ENCODE measurements at places on chromosomes 6 and 20.

DNA sequence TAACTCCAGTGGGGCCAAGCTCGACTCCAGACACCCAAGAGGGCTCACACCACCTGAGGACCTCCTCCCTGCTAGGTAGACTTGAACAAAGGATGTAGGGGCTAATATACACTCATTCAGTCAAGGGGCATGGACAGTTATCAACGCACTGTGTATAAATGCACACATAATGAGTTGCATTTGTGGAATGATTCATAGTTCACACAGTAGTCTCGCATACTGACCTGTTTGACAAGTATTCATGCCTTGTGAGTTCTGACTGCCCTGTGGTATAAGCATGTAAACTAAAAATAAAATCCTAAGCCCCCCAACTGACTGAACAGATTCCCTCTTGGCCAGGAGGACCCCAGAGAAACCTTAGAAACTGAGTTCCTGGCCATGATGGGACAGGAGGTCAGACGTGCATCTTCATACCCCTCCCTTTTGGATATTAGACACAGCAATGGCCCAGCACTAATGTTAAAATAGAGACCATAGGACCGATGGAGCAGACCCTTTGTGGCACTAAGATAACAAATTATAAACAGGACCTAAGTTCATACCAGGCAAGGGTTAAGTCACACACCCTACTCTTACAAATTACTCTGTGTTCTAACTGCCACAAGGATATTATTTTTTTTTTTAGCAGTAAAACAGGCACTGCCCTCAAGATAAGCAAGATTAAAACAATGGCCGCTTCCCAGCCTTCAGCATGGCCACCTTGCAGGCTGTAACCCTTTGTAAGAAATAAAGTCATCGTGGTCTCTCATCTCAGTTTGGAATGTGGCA is 124.4 kb downstream of the TTLL2 start:
- no peak for DNase-seq

GRCh38 chr6:126380072-126380583 is 40.2 kb downstream of the CENPW start:
- no peak for DNase-seq

- no peak for DNase-seq
Observed at GRCh38 chr20:20010639-20011500, 6.3 kb upstream of the NAA20 start.

DNA sequence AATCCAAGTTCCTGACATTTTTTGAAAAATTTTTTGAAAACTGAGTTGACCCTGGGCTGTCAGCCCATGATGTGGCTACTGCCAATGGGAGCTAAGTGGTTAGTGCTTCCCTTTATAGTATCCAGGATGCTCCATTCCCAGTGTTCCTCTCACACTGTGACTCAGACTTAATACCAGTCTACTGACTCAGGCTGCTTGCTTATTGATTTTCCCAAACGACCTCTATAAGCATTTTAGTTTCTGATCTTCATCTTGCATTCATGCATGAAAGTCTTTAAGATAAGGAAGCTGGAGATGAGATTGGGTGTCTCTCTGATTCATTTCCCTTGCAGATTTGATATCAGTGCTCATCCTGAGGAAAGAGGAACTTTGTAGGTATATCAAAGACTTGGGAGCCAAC is 560.0 kb downstream of the TBC1D32 start:
- no peak for DNase-seq

DNA sequence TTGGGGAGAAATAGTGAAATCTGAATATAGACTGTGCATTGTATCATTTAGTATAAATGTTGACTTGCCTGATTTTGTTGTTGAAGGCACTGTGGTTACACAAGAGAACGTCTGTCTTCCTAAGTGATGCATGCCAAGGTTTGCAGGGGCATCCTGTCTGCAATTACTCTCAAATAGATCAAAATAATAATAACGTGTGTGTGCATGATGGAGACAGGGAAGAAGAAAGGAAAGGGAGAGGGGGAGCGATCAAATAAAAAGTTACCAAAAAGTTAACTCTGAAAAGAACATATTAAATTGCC is 14.4 kb downstream of the PREX1 start:
- DNase-seq = no peak

DNA sequence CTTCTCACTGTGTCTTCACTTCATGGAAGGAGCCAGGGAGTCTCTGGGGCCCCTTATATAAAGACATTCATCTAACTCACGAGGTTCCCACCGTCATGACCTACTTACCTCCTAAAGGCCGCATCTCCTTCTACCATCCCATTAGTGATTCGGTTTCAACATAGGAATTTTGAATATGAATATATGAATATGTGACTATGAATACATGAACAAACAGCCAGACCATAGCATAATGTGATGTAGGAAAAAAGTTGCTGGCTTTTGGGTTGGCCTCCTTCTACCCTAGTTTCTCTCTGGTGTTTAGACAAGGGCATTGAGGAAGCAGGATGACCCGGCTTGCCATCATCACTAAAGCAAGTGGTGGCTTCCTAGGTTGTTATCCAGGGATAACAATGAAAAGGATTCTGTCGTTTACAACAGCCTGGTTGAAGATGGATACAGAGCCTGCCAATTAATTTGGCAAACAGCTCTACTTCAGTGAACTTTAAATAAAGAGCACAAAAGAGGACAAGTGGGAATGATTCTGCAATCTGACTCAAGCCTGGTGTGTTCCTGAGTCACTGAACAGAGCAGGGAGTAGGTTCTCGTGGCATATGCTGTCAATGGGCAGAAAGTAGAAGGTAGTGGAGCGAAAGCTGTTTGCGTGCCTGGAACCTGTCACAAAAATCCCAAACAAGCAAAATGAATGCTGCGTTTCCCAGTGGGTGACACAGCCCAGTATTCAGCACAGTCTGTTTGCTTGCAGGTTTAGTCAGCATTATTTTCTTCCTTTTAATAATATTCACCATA is 44.0 kb upstream of the DOK5 start:
- DNase-seq = no peak

GRCh38 chr6:113719064-113719463 is 138.1 kb upstream of the MARCKS start:
- DNase-seq = no peak

DNA sequence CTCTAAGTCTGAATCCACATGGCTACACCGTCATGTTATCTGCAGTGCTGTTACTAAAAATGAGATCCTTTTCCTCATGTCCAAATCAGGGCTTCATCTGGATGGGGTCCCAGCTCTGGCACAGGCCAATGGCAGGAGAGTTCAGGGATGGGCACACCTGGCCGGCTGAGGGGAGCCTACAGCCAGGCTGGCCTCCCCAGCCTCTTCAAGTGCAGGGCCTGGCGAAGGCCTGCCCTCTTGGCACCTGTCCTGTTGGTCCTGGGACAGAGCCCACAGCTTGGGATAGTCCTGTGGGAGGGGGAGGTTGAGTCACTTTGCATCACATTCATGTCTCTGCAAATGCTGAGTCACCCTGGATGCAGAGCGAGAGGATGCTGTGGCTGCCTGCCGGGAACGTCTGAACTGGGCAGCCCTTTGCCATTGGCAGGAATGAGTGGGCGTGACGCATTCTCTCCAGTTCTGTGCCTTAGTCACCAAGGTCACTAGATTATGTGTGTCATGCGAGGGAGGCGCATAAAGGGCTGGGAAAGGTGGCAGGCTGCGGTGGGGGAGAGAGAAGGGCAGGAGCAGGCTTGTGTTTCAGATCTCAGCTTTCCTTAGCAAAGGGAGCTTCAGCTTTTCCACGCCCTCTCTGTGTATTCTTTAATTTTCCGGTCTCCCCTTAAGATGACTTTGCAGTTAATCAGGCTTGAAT is 223.2 kb upstream of the ECI2 start:
- DNase-seq = peak; percentile 98

DNA sequence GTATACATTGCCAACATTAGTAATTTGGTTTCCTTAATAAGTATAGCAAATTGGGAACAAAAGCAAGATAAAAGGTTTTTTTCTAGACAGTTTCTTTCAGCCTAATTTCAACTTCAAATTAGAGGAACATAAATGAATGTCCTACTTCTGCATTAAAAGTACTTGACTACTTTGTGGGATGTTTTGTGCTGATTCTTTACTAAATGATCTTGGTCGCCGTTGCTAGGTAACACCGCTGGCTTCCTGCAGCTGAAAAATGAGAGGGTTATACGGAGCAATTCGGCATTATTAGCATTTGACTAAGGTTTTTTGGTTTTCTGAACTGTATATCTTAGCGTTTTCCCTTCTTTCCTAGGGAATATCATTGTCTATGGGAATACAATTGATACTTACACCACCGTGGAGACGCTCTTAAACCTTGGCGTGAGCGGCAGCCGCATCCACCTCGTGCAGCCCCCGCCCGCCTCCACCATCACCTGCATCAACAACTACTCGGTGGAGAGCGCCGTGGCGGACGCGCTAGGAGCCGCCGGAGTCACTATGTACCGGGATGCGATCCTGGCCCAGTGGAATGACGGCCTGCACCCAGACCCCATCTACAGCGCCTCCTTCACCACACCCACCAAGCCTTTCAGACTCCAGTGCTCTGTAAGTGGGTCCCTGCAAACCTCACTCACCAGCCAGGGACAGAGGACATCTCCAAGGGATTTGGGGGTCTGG is 90.9 kb upstream of the INSM1 start:
- no peak for DNase-seq

GRCh38 chr20:9032758-9033157 is 36.1 kb upstream of the PLCB4 start:
- no peak for DNase-seq

- no peak for DNase-seq
Observed at GRCh38 chr20:63014710-63015109, 7.9 kb upstream of the BHLHE23 start.

DNA sequence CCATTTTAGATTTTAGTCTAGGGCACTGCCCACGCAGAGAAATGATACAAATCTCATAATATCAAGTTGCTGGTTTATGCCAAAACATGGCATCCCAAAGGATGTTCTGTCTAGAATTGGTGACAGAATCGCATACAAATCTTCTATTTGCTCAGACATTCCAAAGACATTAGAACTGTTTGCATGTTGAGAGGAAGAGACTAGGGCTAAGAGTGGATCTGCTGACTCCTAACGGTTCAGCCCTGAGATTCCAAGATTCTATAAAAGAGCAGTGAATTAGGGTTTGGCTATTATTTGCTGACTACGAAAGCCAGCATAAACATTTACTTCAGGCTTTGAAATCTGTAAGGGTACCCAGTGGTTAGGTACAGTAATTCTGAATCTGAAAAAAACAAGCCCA is 3.6 kb downstream of the EPB41L2 start:
- DNase-seq = no peak

DNA sequence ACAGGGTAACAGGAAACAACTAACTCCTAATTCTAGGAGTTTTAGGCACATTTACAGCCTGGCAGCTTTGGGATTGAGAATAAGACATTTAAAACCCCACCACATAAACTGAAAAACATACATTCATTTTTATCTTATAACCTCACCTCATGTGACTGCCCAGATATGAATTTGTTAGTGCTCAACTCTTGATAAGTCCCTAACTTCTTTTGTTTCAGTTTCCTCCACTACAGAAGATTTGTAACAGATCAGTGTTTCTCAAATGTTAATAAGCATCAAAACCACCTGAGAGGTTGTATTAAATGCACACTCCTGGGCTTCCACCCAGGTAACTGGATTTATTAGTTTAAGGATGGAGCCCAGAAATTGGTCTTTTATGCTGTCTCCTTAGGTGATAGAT is 190.1 kb upstream of the ARID1B start:
- no peak for DNase-seq

DNA sequence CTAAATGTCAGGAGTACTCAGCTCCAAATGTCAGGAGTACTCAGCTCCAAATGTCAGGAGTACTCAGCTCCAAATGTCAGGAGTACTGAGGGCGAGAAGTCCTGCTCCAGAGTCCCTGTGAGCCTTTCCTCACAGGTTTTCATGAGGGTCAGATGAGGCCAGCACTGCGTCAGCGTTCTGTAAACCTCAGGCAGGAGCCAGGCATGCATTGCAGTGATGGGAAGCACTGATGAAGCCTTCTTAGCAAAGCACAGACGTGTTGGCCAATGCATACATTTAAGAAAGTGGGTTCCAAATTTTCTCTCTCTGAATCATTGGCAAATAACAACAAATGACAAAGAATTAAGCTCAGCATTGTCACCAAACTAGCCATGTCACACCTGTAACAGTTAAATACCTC is 254.9 kb downstream of the ZNF217 start:
- no peak for DNase-seq

GRCh38 chr6:149202952-149203351 is 114.6 kb upstream of the TAB2 start:
- no peak for DNase-seq

GRCh38 chr6:96116674-96117073 is 100.9 kb downstream of the FUT9 start:
- no peak for DNase-seq

- peak; percentile 51 for DNase-seq
Observed at GRCh38 chr6:150016324-150017185, 8.8 kb downstream of the RAET1L start.

GRCh38 chr6:31349301-31349700 is 7.7 kb downstream of the HLA-B start:
- DNase-seq = no peak

DNA sequence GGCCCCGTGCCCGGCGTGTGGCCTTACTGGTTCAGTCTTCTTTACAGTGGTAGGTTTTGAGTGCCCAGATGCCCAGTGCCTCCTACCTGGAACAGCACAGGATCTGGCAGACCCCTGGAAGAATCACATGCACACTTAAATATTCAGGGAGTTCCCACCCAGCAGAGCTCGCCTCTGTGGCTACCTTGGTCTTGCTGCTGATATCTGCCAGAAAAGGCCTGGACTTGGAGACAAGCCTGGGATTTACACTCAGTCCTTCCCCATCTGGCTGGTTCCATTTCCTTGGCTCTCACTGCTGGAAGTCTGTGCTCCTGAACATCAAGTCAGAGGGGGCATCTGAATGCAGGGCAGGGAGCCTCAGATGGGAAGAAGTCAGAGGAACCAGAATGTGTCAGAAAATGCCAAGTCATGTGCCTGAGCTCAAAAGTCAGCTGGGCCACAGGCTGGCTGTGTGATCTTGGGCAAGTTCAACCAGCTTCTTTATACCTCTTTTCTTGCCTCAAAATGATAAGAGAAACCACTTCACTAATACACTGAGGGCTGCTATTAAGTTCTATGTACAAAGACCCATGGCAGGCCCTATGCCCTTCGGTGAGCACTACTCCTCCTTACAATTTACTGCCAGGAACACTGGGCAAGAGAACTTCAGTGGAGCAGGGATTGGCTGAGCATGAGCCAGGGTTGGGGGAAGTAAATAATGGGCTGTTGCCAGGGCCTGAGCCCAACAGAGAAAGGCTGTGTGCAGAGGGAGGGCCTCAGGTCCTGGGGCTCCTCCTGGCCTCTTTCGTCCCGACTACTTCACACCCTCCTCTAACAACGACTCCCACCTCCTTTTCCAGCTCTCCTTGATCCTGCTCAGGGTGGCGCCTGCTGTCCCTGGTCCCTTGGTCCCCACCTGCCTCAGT is 158.1 kb upstream of the PROKR2 start:
- no peak for DNase-seq

GRCh38 chr20:33444797-33445560 is 1.4 kb upstream of the SNTA1 start:
- DNase-seq = no peak

GRCh38 chr6:40417031-40417430 is 170.1 kb downstream of the LRFN2 start:
- DNase-seq = no peak

Data from fibroblast of the conjunctiva (primary cell).